ENCODE measurements at places on chromosomes 5 and 9.

GRCh38 chr5:52794519-52794918 is 6.8 kb downstream of the ITGA1 start:
- DNase-seq, result no peak

DNA sequence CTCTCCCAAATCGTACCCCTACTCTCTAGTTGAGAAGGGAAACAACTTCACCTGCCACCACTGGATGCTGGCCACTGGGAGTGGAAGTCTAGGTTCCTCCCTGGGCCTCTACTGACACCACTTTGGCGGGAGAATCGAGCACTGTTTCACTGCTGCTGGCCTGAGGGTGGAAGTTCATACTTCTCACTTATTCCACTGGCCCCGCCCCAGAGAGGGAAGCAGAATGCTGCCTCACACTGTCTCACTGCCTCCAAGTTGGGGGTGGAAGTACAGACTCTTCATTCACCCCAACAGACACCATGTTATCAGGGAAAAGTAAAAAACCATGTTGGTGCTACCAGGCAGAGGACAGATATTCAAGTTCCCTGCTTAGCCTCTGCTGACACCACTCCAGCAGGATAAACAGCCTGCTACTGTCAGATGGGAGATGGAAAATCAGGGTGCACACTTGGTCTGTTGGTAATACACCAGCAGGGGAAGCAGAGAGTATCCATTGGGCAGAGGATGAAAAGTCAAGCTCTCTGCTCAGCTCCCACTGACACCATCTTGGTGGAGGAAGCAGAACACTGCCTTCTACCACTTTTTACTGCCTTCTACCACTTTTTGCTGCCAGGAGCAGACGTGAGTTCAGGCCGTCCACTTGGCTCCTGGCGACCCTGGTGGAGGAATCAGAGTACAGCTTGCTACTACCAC is 159.4 kb downstream of the SIL1 start:
- DNase-seq, result no peak

- no peak for DNase-seq
Observed at GRCh38 chr9:131290036-131290766, 678 bp downstream of the PLPP7 start.

DNA sequence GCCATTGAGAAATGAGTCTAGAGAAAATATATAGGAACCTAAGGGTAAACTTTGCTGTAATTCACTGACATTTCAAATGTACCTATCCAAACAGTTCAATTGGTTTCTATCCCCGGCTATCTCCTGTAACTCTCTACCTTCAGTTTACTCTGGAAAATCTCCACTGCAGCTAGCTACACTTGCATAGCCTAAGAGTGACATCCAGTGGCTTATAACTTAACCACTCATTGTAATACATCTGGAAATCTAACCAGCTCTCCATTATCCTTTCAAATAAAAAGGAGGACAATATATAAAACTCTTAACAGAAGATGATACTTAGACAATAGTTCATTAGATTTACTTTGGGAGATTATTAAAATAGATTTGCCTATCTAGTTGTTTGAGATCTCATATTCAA is 35.3 kb upstream of the SPDL1 start:
- no peak for DNase-seq

- DNase-seq, result no peak
Observed at GRCh38 chr5:140996060-140996459, 29.8 kb downstream of the PCDHAC2 start.

- DNase-seq, result no peak
Observed at GRCh38 chr5:62134811-62135210, 171.2 kb upstream of the KIF2A start.

DNA sequence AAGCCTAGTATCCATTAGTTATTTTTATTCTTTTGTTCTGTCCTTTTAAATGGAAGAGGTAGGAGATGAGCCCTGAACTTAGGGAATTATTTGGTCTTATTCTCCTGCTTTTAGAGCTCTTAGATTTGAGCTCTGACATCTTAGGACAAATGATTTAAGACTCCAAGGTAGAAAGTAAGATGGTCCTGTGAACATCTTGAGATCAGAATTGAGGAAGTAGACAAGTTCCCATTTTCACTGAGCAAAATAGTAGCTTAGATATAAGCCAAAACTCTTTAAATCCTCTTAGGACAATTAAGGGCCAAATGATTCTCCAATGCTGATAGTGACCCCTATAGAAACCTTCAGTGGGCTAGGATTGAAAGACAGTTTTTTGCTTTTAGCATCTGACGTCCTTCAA is 53.0 kb upstream of the RUSC2 start:
- no peak for DNase-seq

- DNase-seq, result no peak
Observed at GRCh38 chr5:139998837-139999236, 44.3 kb downstream of the NRG2 start.

DNA sequence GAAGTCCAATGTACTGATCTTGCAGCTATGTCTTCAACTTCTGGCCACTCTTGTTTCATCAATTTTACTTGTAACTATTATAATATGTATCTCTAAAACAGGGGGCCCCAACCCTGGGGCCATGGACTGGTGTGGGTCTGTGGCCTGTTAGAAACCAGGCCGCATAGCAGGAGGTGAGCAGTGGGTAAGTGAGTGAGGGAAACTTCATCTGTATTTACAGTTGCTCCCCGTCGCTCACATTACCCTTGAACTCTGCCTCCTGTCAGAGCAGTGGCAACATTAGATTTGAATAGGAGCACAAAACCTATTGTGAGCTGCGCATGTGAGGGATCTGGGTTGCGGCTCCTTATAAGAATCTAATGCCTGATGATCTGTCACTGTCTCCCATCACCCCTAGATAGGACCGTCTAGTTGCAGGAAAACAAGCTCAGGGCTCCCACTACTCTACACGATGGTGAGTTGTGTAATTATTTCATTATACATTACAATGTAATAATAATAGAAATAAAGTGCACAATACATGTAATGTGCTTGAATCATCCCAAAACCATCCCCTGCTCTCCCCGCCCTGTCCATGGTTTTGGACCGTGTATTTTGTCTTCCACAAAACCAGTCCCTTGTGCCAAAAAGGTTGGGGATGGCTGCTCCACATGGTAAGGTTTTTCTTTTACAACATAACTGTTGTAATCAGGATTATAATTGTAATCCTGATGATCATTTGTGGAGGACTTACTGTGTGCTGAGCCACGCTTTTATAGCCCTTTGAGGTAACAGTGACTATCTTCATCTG is 26.9 kb upstream of the SH3PXD2B start:
- DNase-seq, result no peak

- no peak for DNase-seq
Observed at GRCh38 chr5:132237141-132237540, 9.5 kb upstream of the P4HA2 start.

DNA sequence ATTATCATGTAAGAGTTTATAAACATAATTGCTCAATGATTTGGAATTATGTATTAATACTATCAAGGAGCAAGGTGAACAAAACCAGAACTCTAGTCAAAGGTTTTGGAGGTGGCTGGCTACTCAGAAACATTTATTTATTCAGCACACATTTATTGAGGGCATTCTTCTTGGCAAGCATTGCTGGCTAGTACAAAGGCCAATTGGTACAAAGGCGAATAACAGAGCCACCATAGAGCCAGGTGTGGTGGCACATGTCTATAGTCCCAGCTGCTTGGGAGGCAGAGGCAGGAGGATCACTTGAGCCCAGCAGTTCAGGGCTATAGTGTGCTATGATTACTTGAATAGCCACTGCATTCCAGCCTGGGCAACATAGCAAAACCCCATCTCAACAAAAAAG is 242.1 kb downstream of the CWC27 start:
- no peak for DNase-seq

GRCh38 chr9:8356406-8356805 is 556.8 kb upstream of the DMAC1 start:
- DNase-seq, result no peak

GRCh38 chr9:84922051-84922450 is 252.5 kb downstream of the NTRK2 start:
- DNase-seq, result no peak

DNA sequence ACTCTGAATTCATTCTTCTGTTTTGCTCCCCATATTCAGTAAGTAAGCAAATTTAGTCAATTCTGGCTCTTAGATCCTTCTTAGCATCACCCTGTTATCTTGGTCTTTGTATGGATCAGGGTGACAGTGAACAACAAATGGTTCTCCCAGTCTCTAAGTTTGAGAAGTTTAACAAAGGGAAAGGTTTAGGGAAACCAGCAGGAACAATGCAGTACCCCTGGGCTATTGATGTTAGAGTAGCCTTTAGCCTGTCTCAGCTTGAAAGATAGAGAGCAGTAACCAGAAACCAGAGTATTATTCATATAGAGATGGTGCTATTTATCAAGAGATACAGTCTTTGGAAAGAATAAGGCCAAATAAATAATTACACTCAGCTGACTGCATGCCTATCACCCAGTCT is 241.8 kb downstream of the CDH12 start:
- DNase-seq, result no peak

GRCh38 chr5:173967241-173967640 is 21.7 kb upstream of the C5orf47 start:
- DNase-seq, result no peak

- no peak for DNase-seq
Observed at GRCh38 chr9:91771027-91771426, 179.0 kb downstream of the ROR2 start.

- DNase-seq, result peak; percentile 94
Observed at GRCh38 chr5:150656191-150657132, 4.6 kb upstream of the MYOZ3 start.

DNA sequence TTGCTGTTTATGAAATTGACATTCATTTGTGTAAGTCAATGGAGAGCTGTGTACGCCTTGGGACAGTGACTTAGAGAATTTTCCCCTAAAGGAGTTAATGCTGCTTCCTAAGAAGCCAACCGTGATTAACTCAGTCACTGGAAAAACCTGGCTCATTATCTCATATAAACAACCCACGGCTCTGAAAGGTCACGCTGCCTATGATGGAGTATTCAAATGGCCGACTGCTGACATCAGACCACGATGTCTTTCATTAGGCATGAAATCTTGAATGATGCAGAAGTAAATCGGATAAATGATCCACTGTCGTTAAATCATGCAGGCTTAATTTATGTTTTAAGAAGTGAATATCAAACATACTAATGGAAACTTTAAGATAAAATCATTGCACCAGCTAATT is 603.7 kb downstream of the RAB3C start:
- DNase-seq, result no peak

- DNase-seq, result peak; percentile 46
Observed at GRCh38 chr9:133429641-133430161, 7.5 kb downstream of the ADAMTS13 start.

- DNase-seq, result no peak
Observed at GRCh38 chr9:130890124-130890523, 6.5 kb downstream of the QRFP start.

- no peak for DNase-seq
Observed at GRCh38 chr9:105168870-105169319, 75.6 kb upstream of the SLC44A1 start.

GRCh38 chr9:124527781-124528180 is 20.6 kb upstream of the NR5A1 start:
- no peak for DNase-seq

- DNase-seq, result no peak
Observed at GRCh38 chr5:137374110-137374714, 124.9 kb downstream of the SPOCK1 start.

DNA sequence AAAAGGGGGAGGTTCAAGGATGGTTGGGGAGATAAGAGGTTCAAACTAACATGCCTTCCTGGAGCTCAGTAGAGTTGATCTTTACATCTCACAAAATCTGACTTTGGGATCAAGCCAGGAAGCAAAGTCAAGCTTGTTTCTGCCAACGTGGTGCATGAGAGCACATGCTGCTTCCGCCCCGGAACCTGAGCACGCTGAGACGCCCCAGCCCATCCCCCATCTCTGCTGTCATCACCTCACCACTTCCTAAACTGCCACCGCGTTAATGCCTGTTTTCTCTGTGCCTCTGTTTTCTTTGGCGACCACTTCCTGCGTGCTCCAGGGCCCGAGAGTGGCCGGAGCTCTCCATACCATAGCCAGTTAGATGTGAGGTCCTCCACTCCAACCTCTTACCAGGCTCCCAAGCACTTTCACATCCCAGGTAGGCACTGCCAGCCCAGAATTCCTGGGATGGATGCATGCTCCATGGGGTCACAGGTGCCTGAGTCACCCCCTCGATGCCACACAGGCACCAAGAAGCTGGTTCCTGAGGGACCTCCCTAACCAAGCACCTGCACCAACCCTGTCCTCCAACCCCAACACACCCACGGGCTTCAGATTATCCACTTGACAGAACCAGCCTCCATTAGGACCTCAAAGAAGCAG is 31.2 kb upstream of the AFAP1L1 start:
- no peak for DNase-seq

GRCh38 chr5:83035373-83036100 is 41.7 kb downstream of the TMEM167A start:
- no peak for DNase-seq

- no peak for DNase-seq
Observed at GRCh38 chr5:6700074-6700684, 13.1 kb upstream of the TENT4A start.

GRCh38 chr5:110727025-110727314 is 499 bp upstream of the TMEM232 start:
- DNase-seq, result no peak

- DNase-seq, result no peak
Observed at GRCh38 chr5:15446552-15446951, 53.4 kb upstream of the FBXL7 start.

- DNase-seq, result no peak
Observed at GRCh38 chr5:171615705-171616640, 169.6 kb upstream of the SMIM23 start.

- no peak for DNase-seq
Observed at GRCh38 chr5:43485406-43485805, 1.7 kb upstream of the TMEM267 start.

DNA sequence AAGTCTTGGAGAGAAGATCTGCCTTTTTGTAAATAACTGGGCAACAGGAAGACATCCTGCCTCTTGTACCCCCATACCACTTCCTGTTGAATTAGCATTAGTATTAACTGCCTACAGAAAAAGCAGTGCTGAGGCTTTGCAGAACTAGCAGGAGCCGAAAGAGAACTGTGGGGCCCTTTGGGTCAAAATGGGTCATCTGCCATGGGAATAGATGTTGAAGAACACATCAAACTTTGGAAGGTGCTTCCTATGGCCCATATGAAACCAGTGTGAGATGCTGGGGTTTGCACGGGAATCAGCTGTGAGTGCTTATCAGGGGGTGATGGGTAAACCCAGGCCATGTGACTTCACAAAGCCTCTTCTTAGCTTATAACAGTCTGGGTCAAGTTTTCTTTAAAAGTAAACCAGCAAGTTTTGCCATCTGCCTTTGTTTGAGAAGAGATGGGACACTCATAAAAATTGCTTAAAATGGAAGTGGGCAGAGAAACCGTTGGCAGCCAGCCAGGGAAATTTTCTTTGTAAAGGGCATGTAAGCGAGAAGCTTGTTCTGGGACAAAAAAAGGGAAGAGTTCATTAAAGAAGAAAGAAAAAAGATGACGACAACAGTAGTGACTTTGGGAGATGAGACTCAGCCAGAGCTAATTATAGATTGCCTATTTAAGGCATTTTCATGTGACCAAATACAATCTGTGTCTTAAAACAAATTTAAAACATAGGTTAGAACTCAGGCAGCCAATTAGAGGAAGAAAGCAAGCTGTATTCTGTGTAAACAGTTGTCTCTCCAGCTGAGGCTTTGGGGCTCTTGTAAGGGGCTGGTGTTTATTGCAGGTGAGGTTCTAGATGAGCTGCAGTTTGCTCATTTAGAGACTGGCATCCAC is 4.4 kb downstream of the SLC25A25 start:
- DNase-seq, result no peak

- no peak for DNase-seq
Observed at GRCh38 chr9:34426347-34427074, 31.9 kb downstream of the FAM219A start.

- DNase-seq, result peak; percentile 59
Observed at GRCh38 chr9:127805620-127806019, 2.9 kb downstream of the FPGS start.
